Activated CD8-positive, alpha-beta memory T cell treated with anti-CD3 and anti-CD28 coated beads for 1 hour (primary cell): ENCODE measurements at places on chromosomes 6 and 20.

DNA sequence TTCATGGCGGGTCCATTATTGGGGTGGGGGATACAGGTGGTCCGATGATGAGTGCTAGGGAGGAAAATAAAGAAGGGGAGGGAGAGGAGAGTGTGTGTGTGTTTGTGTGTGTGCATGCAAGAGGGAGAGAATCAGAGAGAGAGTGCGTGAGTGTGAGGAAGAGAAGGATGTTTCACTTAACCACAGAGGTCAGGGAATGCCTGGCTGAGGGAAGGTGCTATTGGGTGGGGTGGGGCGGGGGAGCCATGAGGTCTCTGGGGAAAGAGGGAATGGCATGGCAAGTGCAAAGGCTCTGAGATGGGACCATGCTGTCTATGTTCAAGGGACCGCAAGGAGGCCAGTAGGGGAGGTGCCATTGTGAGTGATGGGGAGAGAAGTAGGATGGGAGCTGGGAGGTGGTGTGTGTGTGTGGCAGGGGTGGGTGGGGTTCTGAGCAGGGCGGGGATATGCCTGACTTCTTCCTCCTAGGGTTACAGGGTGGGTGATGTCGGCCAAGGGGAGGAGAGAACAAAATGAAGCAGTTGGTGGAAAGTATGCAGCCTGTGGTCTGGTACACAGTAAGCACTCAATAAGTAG is 23.0 kb downstream of the CEBPB start:
- DNase-seq: no peak

DNA sequence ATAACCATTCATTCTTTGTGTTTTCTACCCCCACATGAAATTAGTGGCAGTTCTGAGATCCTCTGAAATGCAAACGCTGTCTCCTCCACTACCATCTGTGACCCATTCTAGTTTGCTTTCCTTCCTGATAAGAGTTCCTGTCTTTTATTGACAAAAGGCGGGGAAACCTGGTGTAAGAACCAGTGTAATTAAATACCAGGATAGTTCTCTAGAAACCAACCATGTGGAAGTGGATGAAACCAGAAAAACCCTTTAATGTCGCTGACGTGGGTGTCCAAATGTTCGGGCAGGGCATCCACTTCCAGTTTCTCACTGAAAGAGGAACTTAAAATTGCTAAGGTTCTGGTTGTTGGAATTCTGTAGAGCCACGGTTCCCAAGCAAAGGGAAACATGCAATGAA is 79.1 kb downstream of the TNFRSF21 start:
- no peak for DNase-seq

GRCh38 chr20:22274330-22274729 is 310.0 kb downstream of the FOXA2 start:
- no peak for DNase-seq

- DNase-seq: no peak
These were observed 9.5 kb upstream of the IGF2R start for GRCh38 chr6:159959165-159959975.

DNA sequence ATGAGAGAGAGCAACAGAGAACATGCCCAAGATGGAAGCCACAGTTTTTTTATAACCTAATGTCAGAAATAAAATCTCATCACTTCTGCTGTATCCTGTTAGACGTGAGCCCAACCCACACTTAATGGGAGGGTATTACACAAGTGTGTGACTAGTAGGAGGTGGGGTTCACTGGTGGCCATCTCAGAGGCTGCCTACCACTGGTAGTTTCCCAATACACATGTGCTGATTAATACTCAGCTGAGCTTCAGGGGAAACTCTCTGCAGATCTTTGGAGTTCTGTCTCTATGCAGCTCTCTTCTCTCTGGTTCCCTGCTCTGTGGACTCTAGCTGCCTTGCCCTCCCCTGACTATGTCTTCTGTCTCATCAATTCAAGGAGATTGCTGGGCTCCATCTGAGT is 35.7 kb downstream of the CNBD2 start:
- DNase-seq: no peak

GRCh38 chr6:14326774-14327173 is 209.2 kb downstream of the CD83 start:
- no peak for DNase-seq

- no peak for DNase-seq
These were observed 227.3 kb downstream of the TBX18 start for GRCh38 chr6:84536885-84537638.

DNA sequence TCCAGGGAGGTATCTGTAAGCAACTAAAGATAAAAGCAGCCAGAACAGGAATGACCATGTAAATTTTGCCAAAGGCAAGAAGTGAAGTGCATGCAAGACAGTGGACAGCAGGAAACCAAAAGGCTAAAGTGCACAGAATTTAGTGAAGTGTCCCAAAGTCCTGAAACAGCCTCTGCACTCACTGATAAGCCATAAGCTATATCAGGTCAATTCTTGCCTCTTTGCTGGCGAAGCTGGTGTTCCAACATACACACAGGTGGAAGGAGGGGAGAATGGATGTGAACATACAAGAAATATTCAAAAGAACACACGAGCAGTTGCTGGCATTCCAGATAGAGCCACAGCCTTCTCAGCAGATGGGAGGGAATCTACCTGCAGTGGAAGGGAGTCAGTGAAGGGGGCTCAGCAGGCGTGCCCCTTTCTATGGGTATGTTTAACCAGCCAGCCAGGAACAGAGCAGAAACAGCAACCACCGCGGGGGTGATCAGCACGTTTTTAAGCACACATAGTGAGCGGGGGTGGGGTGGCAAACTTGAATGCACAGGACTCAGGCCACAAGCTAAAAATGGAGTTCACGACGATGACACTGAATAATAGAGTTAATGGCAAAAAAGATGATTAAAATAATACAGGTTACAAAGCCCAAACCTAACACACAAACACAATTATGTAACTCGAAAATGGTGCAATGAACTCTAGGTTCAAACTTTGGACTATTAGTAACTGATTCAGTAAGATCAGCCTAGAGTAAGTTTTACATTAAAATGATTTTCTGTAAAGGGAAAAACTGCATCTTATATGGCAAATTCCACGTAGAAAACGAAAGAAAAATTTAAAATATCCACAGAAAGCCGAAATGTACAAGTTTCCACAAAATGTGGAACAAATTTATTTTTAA is 1.2 kb downstream of the ECI2 start:
- no peak for DNase-seq

DNA sequence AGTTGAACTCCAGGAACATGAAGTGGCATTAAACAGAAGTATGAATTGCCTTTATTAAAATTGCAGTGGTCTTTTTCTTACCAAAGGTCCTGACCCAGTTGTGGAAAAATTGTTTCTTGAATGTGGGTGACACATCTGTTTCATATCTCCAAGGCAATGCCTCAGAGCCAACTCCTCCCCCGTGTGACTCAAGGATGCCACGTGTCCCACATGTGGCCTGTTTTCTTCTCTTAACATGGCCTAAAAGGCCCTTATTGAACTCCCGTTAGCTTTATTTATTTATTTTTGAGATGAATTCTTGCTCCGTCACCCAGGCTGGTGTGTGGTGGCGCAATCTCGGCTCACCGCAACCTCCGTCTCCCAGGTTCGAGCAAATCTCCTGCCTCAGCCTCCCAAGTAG is 128.4 kb upstream of the ESR1 start:
- DNase-seq: no peak

DNA sequence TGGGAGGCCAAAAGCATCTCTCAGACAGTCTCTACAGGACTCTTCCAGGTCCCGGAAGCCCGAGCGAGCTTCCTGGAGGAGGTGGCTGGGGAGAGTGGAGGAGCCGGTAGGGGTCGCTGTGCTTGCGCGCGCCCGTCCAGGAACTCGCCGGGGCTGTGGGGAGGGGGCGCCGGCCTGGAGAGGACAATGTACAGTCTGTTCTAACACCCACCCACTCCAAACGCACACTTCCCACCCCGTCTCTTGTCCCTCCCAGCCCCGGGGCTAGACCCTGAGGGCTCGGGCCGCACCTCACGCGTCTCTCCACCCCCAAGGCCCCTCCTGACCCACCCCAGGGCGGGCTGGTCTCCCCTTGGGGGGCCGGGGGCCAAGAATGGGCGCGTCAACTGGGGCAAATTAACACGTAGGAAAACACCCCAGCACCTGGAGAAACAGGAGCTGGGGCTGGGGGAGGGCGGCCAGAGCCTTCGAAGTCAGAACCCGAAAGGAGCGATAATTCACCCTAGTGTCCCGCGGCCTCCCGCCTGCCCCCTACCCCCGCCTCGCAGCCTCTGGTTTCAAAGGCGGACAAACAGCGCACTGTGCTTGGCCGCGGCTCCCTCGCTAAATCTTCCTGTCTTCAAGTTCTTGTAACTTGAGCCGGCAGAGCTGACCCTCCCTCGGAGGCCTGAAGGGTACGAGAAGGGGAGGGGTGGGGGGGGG is 103.2 kb upstream of the FOXP4 start:
- no peak for DNase-seq

DNA sequence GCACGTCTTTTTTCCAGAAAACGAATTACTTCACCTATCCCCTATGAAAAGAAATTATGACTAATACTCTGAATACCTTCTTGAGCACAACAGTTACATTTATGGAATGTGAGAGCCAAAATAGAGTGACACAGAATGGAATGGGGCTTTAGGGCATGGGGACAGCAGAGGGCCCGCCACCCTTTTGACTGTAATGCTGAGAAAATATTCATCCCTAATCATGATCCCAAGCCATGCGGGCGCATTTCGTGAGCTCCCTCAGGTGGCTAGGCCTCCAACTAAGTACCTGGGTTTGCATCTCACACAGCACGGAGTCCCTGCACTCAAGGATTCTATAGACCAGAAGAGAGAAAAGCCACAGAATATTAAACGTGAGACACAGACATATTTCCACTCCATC is 212.6 kb downstream of the SOD2 start:
- DNase-seq: no peak

DNA sequence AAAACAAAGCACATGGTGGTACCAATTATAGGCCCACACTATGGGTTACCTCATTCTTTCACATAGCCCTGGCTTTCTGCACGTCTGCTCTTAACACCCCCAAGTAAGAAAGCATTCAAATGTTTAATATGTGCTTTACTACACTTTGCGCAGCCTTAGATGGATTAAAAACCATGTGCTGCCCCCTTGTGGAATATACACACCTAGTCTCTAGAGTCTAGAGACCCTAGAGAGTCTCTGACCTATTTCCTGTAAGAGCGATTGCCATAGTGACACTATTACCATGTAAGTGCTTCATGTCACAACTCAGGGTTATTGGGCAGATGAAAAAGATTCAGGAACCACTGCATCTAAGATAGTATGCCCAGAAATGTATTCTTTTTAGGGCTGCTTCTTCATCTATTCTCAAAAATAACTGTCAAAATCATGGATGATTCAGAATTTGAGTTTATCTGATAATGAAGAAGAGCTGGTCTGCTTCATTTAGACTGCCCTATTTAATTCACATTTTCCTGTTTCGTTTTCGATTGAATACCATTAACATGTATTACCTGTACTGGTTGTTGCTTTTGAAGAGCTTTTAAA is 186.3 kb downstream of the ADGB start:
- no peak for DNase-seq

GRCh38 chr20:63594043-63594561 is 20.1 kb upstream of the HELZ2 start:
- no peak for DNase-seq

- peak; percentile 7 for DNase-seq
These were observed 3.8 kb downstream of the MTCL3 start for GRCh38 chr6:127515234-127515793.

- DNase-seq: no peak
These were observed 46.4 kb downstream of the IMPG1 start for GRCh38 chr6:76026101-76026500.

DNA sequence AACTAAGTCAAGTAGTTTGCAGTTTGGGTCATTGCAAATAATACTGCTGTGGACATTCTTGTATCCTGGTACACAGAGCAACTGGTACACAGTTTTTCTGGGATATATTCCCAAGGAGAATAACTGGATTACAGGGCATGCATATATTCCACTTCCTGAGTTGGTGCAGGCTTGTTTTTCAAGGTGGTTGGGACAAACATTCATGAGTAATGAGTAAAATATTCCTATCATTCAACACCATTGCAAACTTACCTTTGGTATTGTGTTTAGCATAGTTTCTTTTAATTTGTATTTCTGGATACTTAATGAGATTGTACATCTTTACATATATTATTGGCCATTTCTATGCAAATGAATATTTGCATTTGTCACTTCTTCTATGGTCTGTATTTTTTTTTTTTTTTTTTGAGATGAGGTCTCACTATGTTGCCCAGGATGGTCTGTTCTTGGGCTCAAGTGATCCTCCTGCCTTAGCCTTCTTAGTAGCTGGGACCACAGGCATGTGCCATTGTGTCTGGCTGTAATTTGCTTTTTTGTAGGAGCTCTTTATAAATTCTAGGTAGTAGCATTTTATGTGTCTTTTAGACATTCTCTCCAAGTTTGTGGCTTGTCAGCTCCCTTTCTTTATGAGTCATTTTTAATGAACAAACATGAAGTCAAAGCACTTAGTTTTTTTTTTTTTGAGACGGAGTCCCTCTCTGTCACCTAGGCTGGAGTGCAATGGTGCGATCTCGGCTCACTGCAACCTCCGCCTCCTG is 158.7 kb downstream of the SOX4 start:
- DNase-seq: no peak

GRCh38 chr20:35610833-35611427 is 4.7 kb upstream of the SPAG4 start:
- DNase-seq: no peak

- no peak for DNase-seq
These were observed 1.5 kb upstream of the COL9A3 start for GRCh38 chr20:62815066-62815991.

GRCh38 chr6:121142093-121142492 is 192.2 kb downstream of the TBC1D32 start:
- no peak for DNase-seq

- no peak for DNase-seq
These were observed 37.6 kb downstream of the CFAP61 start for GRCh38 chr20:20089939-20090338.

DNA sequence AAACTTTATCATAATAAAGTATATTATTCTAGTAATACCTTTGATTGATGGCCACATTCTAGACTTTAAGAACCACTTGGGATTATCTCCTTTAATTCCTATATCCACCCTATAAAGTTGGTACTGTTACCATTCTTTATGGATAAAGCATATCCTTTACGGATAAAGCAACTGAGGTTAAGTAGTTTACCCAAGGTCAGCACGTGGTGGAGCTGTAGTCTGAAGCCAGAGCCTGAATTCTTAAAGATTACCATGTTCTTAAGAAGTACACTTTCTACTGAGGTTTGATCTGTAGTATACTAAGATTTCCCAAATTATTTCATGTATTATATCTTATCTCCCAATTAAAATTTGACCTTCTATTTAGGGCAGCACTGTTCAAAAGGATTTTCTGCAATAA is 3.0 kb upstream of the NCOA7 start:
- no peak for DNase-seq

GRCh38 chr6:26404546-26404945 is 2.5 kb downstream of the BTN3A1 start:
- no peak for DNase-seq

- no peak for DNase-seq
These were observed 13.7 kb upstream of the SCRT2 start for GRCh38 chr20:689348-689747.

DNA sequence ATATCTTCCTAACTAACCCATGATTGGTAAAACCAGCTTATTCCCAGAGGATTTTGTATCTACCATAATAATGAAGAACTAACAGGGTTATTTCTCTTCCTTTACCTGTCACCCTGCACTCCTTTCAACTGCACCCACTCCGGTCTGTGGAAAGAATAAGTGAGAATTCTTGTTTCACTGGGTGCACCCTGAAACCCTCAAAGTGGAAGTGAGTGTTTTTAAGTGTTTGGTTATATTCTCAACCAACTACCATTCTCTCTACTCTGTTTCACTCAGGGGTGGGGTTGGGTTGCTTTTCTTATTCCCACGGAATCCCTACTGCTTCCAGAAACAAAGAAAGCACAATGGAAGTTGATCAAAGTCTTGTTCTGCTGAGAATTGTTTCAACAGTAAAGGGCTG is 42.6 kb upstream of the KHDRBS2 start:
- DNase-seq: no peak
